Thoracic aorta (tissue), 2 donors: ENCODE measurements at places on chromosomes 6 and 20.

GRCh38 chr6:22598339-22598738 is 29.0 kb downstream of the HDGFL1 start:
- no peak for DNase-seq

GRCh38 chr6:150118627-150119026 is 24.2 kb upstream of the PPP1R14C start:
- no peak for DNase-seq

- no peak for DNase-seq
These were observed 22.2 kb downstream of the PPP1R3G start for GRCh38 chr6:5107341-5107740.

- DNase-seq: no peak
These were observed 626.1 kb downstream of the COL12A1 start for GRCh38 chr6:74579794-74580193.

- no peak for DNase-seq
These were observed at the start of gene B3GAT2 for GRCh38 chr6:70956451-70957283. B3GAT2 (minus strand) TSS chr6:70957060; CDS start chr6:70956429, 631 bp downstream.

GRCh38 chr6:123879749-123880148 is 76.1 kb downstream of the NKAIN2 start:
- DNase-seq: no peak

DNA sequence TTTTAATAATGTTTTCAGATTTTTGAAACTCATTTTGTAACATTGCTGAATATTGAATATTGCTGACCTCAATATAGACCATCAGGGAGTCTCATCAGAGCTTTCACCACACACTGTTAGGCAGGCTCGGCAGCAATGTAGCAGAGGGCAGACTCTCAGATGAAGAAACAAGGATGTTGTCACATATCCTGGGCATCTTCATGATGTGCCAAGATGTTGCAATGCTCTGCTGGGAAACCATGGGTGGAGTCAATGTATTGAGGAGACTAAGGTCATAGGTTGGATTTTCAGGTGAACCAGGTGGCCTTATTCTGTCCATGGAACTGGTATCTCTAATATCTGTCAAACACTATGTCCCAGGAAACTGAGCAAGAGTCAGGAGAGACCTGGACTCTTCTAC is 27.3 kb downstream of the NR2E1 start:
- no peak for DNase-seq

- no peak for DNase-seq
These were observed 192.5 kb upstream of the MCHR2 start for GRCh38 chr6:100186552-100186951.

- DNase-seq: no peak
These were observed 42.2 kb upstream of the CEP85L start for GRCh38 chr6:118693562-118693961.

DNA sequence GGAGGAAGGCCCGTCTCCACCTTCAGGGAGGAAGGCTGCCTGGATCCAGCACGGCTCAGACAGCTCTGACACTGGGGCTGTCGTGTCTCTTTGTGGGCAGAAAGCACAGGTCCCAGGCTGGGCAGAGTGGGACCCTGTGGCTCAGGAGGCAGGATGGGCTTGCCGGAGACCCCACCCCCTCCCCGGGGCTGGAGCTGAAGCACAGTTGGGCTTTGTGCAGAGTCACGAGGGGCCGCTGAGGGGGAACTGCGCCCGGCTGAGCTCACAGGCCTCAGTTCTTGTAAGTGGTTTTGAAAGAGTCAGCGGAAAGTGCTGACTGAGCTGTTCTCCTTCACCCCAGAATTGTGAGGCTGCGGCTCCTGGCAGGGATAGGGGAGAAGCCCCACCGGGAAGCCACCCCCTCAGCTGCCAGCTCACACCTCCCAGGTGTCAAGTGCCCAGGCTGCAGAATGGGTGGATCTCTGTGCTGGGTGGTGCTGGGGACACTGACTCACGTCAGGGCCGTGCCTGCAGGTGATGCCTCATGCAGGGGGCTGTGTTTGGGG is 145.5 kb upstream of the RNF24 start:
- DNase-seq: no peak

DNA sequence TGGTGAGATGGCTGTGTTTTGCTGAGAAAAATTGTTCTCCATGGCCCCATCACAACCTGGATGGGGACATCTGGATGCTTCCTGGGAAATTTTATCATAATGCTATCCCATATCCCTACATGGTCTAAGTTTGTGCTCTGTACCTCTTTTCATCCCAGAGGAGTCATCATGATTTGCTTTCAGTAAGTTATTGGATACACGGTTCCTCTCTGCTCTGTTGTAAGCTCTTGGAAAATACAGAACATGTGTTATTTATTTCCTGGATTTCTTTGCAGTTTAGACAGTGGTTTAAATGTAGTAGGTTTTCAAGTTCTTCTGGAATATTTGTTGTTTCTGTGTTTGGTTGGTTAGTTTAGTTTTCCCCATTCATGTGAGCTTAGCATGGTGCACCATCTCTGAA is 129.2 kb upstream of the ECI2 start:
- DNase-seq: no peak

GRCh38 chr20:41068806-41069205 is 40.2 kb downstream of the TOP1 start:
- no peak for DNase-seq

DNA sequence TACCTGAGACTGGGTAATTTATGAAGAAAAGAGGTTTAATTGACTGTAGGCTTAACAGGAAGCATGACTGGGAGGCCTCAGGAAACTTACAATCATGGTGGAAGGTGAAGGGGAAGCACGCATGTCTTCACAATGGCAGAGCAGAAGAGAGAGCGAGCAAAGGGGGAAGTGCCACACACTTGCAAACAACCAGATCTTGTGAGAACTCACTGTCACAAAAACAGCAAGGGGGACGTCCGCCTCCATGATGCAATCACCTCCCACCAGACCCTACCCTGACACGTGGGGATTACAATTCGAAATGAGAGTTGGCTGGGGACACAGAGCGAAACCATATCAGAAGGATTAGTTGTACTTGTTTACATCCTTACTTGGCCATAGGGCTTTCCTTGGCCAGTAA is 49.7 kb downstream of the FIG4 start:
- DNase-seq: no peak

- no peak for DNase-seq
These were observed 57.2 kb downstream of the EYA4 start for GRCh38 chr6:133298335-133298734.

- DNase-seq: no peak
These were observed 132.4 kb upstream of the STXBP5 start for GRCh38 chr6:147071776-147072175.

- no peak for DNase-seq
These were observed 48.9 kb upstream of the EPHA7 start for GRCh38 chr6:93468291-93468690.

GRCh38 chr20:31406115-31406514 is at the start of gene DEFB121:
DEFB121 (minus strand) TSS chr20:31406215; CDS start chr20:31406152, 63 bp downstream.
- no peak for DNase-seq

- DNase-seq: no peak
These were observed 476 bp downstream of the MEA1 start for GRCh38 chr6:43013097-43013842.

GRCh38 chr6:100493206-100493888 is 28.6 kb upstream of the SIM1 start:
- no peak for DNase-seq

- DNase-seq: no peak
These were observed 236.0 kb downstream of the ADGRG6 start for GRCh38 chr6:142537612-142538478.

DNA sequence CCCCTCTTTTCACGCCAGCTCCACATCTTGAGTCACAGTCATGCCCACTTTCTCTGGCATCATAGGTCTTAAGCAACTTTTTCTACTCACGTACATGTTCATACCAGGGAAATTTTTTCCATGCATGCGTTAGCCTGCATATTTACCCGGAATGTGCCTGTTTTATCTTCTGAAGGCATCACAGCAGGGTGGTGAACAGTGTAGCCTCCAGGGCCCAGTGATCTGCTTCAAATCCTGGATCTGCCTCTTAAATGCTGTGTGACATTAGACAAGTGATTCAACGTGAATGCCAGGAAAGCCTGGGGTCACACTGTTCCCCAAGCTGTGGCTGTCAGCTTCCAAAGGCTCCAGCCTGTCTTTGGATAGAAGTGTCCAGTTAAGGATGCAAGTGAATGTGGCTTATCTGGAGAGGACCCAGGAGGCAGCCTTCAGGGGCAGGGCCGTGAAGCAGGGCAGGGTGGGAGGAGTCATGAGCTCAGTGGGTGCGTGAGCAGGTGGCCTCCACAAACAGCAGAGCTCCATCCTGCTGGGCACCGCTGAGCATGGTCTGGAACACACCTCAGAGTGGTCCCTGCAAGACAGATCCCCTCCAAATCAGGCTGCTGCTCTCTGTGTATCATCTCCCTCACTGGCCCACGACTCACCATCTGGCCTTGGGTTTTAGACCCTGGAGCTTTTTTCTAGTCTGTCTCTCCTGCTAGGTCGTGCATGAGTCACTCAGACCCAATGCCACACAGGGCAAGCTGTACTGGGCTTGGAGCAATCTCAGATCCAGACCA is 30.4 kb upstream of the CD93 start:
- DNase-seq: no peak

GRCh38 chr6:158725704-158726103 is 75.8 kb downstream of the SYTL3 start:
- DNase-seq: no peak

DNA sequence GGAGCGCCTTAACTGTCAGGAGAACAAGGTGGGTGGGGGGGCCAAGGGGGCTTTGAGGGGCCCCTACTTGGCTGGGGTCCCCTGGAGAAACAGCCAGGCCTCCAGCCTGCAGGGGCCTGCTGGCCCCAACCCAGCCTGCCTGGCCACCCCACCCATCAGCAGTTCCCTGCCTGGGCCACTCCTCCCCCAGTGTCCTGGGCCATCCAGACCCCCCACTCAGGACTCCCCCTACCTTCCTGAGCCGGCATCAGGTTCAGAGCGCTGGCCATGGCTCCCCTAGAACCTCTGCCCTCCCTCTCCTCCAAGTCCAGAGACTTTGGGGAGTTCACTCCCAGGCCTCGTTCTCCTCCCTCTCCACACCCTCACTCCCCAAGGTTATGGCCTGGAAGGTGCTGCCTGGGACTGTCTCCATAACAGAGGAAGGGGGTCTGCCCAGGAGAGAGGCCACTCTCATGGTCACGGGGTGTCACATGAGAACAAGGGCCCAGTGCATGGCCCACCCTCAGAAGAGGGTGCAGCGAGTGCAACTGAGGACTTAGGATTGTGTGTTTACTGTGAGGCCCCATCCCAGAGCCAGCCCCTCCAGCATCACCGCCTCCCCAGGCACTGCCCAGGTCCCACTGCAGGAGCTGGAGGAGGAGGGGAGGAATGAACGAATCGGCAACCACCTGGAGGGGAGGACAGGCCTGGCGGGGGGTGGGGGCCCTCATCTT is 6.0 kb downstream of the SLC17A9 start:
- DNase-seq: no peak

DNA sequence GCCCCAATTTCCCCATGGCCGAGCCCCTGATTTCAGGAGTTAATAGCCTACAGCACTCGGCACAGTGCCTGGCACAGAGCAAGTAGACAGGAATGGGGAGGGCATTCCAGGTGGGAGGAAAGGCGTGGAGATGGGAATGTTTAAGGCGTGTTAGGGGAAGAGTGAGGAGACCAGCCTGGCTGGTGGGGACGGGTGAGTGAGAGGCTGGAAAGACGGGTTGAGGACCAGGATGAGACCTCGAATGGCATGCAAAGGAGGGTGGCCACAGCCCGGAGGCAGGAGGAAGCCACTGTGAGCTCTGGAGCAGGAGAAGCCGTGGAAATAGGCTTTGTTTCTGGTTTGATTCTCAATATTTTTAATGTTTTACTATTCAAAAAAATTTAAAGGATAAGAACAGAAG is 49.5 kb downstream of the CEBPB start:
- DNase-seq: no peak

DNA sequence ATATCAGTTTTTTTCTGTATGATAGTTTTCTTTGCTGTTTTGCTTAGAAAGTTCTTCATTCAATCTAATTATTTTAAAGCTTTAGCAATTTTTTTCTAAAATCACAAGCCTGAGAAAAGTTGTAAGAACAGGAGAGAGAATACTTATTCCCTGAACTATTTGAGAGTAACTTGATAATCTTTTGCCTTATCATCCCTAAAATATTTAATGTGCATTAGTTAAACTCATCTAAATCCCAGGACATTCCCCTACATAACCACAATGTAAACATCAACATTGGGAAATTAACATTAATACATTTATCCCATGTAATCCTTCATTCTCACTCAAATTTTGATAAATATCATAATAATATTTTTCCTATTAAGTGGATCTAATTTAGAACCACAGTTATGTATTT is 241.8 kb downstream of the CD109 start:
- no peak for DNase-seq

- DNase-seq: no peak
These were observed 402.7 kb upstream of the AGPAT4 start for GRCh38 chr6:161676586-161676985.
